Natural killer cell (primary cell): ENCODE measurements at places on chromosomes 16 and 17.

DNA sequence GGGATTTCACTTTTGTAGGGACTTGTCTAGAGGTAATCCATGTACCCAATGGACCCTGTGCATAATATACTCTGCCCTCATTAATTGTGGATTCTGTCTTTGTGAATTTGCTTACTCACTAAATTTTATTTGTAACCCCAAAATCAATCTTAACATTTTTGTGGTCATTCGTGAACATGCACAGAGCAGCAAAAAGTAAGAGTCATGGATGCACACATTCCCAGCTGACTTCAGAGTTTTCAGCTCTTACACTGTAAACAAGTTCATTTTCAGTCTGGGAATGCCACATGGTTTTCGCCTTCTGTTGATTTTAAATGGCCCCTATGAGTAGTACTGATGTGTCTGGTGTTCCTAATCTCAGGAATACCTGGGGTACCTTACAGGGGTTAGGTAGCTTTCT is 24.3 kb downstream of the TAC4 start:
- H3K4me1 ChIP-seq, result peaks cover 18% of the 10 kb centered on the region
- H3K36me3 ChIP-seq, result peaks cover 71% of the 10 kb centered on the region

GRCh38 chr17:6843241-6843880 is 11.8 kb upstream of the TEKT1 start:
- H3K36me3 ChIP-seq, result no peaks in the 10 kb centered on the region
- H3K27me3 ChIP-seq, result peaks cover 2% of the 10 kb centered on the region
- no peak overlapping the region for H3K27ac ChIP-seq
- H3K4me3 ChIP-seq, result no peak overlapping the region
- peaks cover 2% of the 10 kb centered on the region for H3K4me1 ChIP-seq

- no peak overlapping the region for H3K4me3 ChIP-seq
- no peaks in the 10 kb centered on the region for H3K4me1 ChIP-seq
- no peak overlapping the region for H3K27ac ChIP-seq
- no peak for DNase-seq
These were observed 7.1 kb upstream of the CMTM4 start for GRCh38 chr16:66703406-66704215.

- no peak overlapping the region for H3K4me3 ChIP-seq
- H3K27ac ChIP-seq, result no peak overlapping the region
- H3K4me1 ChIP-seq, result peaks cover 15% of the 10 kb centered on the region
These were observed 28.8 kb downstream of the PRDM7 start for GRCh38 chr16:90048347-90048722.

- peaks cover 6% of the 10 kb centered on the region for H3K4me1 ChIP-seq
- H3K27me3 ChIP-seq, result no peaks in the 10 kb centered on the region
- peaks cover 69% of the 10 kb centered on the region for H3K36me3 ChIP-seq
- H3K27ac ChIP-seq, result no peak overlapping the region
These were observed 21.6 kb upstream of the ENDOV start for GRCh38 chr17:80393241-80393890.

DNA sequence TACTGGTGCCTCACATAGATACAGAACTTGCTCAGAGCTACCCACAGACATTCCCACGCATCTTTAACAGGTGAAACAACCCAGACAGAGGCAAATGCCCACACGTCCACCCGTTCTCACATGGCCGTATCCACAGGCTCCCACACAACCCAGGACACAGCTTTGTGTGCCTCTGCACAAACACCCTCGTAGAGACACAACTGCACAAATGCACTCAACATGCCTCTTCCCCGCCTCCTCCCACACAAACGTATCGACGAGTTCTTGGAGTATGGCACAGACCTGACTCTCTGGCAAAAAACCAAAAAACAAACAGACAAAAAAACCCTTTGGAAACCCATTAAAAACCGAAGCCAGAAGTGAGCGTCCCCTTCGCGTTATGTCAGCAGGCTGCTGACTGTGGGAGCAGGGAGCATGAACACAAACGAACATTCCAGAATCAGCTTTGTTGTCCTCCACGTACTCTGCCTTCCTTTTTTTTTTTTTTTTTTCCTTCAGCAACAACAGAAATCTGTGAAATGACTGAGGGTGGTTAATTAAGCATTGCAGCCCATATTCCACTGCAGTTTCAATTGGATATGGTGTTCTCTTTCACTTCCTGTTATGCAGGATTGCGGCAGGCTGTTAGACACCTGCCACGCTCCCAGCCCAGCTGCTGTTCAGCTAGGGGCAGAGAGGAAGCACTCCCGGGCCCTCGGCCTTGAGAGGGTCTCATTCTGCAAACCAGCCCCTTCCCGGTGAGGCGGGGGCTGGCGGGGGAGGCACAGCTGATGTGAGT is 313.7 kb downstream of the MAF start:
- H3K27me3 ChIP-seq, result no peaks in the 10 kb centered on the region
- H3K36me3 ChIP-seq, result no peaks in the 10 kb centered on the region
- H3K27ac ChIP-seq, result no peak overlapping the region
- peak; percentile 52 for DNase-seq
- H3K4me1 ChIP-seq, result peaks cover 16% of the 10 kb centered on the region
- no peak overlapping the region for H3K4me3 ChIP-seq

GRCh38 chr16:2214719-2214968 is at the start of gene PGP:
PGP (minus strand) TSS chr16:2214840; CDS start chr16:2214777, 63 bp downstream.
- H3K27ac ChIP-seq, result peak within 1 kb of the TSS; percentile 58
- H3K27me3 ChIP-seq, result no peaks in the 10 kb centered on the region
- H3K4me1 ChIP-seq, result peaks cover 31% of the 10 kb centered on the region
